ENCODE measurements at places on chromosomes 7 and 10.

DNA sequence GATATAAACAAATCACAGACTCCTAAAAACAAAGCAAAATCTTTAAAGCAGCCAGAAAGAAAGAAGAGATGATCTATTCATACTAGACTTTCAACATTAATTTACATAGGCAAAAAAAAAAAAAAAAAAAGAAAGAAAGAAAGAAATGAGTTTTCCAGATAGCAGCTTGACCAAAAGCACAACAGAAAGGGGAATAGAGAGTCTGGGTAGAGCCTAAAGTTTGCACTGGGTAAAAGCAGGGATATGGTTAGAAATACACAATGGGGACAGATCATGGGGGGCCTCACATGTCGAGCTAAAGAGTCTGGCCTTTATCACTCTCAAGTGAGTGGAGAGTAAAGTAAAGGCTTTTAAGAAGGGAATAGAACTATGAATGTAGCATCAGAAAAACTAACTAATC is 169.8 kb downstream of the SGMS1 start:
- DNase-seq = no peak

DNA sequence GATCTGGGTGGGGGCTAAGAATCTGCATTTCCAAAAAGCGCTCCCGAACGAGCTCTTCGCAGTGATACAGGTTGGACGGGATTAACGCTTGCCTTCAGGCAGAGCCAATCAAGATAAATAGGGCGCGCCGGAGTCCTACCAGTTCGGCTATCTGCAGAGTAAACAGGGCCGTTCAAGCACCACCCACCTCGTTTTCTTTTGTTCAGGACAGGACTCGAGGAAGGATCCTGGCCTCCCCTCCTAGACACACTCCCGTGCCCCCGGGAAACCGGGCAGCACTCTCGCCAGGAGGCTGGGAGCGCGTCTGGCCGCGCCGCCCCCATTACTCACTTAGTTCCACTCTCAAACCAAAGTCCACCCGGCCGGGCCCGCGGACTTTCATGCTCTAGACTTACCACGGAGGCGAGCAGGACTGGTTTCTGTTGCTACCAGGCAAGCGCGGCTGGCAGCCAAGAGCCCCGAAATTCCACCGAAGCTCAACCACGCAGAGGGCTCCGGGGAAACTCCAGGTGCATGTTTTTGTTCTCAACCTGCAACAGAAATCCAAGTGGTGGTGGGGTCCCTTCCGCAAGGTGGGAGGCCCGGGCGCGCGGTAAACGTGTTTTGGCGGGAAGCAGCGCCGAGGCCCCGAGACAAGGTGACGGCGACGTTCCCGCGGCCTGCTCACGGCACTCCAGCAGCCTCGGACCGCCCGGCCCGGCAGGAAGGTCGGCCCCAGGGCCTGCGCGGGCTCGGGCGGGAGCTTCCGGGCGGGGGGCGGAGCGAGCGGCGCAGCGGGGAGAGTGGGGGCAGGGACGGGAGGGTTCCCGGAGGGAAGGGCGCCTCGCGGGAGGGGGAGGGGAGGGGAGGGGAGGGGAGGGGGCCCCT is 12.7 kb downstream of the HNRNPF start:
- DNase-seq = peak; percentile 86

GRCh38 chr10:75401569-75402485 is at the start of gene ZNF503:
Gene ZNF503 (minus strand): TSS chr10:75401764. CDS start chr10:75401419, 345 bp downstream.
- DNase-seq = peak; percentile 44

DNA sequence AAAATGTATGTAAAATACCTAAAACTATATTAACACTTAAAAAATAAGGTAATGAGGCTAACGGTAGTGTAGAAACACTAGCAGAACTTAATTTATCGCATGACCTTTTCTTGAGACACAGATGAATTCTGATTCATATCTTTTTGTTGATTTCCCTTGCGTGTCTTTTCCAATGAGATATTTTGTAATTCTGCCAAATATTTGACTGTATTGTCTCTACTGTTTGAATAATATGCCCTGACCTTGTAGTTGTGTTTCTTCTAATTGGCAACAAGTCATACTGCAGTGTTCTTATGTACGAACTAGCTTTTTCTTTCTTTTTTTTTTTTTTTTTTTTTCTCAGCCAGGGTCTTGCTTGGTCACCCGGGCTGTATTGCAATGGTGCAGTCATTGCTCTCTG is 9.2 kb upstream of the ABCB1 start:
- no peak for DNase-seq

GRCh38 chr7:151807846-151808245 is 69.1 kb downstream of the PRKAG2 start:
- no peak for DNase-seq

DNA sequence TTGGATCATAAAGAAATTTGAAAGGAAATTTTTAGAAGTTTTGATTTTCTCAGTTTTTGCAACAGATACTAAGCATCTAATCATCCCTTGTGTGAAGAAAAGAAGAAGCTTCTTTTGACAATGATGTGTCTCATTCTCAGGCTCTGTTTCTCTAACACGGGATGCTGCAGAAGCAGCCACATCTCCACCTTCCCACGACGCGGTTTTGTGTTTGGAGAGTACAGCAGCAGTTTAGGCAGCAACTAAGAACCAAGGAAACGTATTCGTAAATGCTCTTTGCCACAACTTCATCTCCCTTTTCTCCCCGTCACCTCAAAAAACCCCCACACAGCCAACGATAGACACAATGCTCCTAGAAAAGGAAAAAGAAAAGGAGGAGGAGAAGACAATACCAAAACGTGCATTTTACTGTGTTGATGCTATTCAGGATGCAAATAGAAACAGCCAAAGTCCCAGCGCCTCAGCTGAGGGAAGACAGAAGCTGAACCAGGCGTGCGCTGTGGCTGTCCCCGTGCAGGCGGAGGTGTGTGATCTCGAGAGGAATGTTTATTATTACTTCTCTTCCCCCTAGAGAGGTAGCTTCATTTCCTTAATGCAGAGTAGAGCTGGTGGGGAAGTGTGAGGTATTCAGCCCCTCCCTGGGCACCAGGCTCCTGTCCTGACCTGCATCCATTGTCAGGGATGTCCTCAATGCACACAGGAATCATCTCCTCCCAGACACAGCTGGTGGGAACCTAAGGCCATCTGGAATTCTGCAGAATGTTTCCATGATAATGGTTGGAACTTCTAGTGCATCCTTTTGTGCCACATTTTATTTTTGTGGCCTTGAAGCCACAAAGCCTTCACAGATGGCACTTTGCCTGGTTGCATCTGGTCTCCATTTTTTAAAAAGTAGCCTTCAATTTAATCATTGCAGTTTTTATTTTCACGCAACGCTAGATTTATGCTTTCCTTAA is 174.6 kb upstream of the KLF6 start:
- no peak for DNase-seq

DNA sequence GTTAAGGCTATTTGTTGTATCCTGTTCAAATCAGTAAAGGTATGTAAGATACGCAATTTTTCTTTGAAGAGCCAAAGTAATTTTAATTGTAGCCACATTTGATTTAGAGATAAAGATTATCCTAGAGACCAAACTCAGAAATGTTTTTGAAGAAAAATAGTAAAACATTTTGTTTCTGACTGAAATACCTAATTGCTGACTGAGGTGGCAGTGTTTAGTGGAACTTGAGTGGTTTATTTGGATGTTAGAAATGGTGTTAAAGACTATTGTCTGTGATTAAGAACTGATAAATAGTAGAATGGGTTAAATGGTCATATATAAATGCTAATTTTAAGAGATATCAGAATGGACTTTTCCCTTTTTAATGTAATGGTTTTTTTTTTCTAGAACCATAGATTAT is 15.3 kb downstream of the EDRF1 start:
- no peak for DNase-seq

DNA sequence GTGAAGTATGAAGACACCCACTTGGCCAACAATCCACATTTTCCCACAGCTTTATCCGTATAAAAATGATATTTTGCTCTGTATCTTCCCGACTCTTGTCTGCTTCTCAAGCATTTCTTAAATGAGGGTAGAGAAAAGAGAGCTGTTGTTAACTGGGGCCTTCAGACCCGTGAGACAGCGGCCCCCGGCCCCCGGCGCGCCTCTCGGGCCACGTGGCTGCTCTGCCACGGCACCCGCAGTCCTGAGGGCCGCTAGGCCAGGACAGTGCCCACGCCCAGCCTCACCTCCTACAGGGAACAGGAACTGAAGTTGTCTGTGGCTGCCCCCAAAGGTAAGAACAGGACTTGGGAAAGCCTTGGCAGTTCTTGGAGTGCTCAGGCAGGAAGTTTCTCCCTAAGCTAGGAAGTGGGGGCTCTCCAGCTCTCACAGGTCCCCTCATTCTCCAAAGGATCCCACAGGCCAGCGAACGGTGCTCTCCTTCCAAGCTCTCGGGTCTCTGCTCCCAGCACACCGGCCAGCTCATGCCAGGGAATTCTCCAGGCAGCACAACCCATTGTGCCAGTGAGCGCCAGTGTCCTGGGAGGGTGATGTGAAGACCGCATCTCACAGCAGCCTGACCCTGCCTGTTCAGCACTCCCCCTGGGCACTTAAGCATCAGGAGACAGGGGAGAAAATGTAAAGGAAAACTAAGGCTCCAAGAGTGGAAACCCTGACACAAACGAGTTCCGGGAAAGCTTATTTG is 230.3 kb upstream of the PFKP start:
- no peak for DNase-seq

- DNase-seq = no peak
These were observed 453.4 kb upstream of the CELF2 start for GRCh38 chr10:10564081-10564794.

DNA sequence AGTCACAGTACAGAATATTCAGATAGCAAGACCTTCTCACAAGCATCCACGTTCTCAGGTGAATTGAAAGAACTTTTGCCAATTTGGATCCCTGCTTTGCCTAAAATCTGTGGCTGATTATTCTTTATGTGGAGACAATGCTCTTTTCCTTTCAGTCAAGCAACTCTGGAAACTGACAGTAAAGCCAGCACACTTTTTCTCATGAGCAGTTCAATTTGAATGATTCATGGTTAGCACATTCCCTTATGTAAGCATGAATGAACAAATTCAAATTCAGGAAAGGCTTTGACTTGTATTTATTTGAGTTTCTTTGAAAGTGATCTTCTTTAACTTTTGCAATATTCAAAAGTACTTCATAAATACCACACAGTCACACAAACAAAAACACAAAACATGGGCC is 57.6 kb downstream of the MEOX2 start:
- no peak for DNase-seq

DNA sequence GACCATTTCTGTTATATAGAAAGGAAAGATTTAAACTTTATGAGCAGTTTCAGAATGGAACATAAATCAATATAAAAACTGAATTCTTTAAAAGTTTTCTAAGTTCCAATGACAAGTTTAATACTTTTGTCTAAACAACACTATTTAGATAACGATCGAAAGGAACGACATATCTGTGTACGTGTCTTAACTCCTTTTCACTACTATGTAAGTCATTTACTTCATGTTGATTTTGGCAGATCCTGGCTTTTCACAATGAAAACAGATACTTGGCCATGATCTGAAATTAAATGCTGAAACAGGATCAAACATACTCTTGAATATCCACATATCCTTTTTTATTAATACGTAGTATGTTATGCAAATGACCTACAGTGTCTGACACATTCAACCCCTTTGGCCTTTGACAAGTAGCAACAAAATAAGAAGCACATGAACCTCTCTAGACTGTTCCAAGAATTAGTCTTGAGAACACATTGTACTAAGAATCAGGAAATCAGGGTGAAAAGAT is 41.9 kb downstream of the RNLS start:
- DNase-seq = no peak

DNA sequence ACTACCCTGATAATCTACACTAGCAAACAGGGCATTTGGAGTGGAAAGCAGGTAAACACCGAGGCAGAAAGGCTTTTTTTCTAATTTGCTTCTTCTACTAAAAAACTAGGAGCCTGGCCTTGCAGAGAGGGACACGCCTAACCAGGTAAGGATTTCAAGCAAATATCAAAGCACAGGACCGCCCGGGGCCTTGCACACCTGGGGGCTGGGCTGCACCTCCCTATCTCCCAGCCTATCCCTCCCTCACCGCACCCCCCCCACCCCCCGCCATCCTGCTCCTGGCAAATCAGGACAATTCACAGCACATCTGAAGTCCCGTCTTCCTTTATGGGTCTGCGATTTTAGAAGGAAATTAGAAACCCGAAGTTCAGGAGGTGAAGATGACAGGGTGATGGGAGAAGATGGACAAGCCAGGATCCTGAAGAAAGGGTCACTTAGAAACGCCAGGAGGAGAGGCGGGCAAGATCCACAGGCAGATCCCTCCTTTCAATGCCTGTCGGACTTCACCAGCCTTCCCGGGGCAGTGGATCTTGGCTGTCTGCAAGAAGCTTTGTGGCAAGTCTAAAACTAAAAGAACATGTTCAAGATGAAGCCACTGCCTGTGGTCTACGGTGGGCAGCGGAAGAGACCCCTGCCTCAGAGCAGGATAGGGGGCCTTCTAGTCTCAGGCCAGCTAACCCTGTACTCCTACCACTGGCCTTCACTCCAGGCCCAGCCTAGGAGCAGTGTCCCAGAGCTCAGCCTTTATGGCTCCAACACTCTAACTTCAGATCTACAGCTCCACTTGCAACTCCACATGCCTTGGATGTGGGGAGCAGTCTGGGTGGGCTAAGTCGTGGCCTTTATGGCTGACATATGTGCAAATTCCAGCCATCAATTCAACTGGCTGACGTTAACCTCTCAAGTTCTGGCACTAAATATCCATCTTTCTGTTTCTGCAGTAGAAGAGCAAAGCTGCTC is 43.9 kb downstream of the TNS3 start:
- DNase-seq = no peak

- DNase-seq = no peak
These were observed 554.2 kb downstream of the DNAJB6 start for GRCh38 chr7:157890921-157891401.

DNA sequence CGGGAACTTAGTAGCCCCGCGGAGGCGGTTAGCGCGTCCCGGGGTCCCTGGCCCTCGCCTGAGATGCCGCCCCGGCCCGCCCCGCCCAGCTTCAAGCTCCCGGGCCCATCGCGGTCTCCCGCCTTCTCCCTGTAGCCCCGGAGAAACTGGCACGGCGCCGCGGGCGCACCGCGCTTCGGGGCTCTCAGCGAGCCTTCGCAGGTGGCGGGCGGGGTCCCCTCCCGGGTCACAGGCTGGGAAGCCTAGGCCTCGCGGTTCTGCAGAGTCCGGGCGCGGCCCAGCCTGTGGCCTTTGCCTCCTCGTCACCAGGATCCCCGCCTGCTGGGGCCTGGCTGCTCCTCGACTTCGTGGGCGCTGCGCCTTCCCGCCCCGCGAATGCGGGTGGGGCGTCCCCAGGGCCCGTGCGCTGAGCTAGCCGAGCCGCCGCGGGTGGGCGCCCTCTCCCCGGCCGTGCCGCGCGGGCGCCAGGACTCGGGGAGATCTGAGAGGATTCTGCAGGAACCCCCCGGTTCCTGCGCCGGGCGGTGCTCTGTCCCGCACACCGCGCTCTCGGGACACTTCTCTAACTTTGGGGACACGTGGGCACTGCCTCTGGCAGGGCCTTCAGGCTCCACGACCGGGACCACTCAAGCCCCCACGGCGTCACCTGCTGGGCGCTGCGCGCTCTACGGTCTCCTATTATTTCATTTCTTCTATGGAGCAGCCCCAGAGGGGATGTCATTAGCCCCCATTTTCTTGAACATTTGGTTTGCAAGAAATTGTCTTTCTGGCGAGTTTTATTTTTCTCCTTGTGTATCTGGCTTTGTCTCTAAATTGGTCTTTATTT is 682 bp upstream of the RGS10 start:
- DNase-seq = peak; percentile 59

GRCh38 chr10:94010886-94011285 is 17.2 kb downstream of the PLCE1 start:
- DNase-seq = no peak
